ENCODE measurements at places on chromosomes 2 and 18.

GRCh38 chr2:8636721-8637636 is 44.9 kb upstream of the ID2 start:
- no peak for DNase-seq

GRCh38 chr2:11377928-11378545 is 33.6 kb upstream of the ROCK2 start:
- DNase-seq = no peak

- DNase-seq = no peak
Observed at GRCh38 chr18:57776354-57776753, 26.8 kb downstream of the ATP8B1 start.

- DNase-seq = no peak
Observed at GRCh38 chr2:234095301-234095700, 44.8 kb downstream of the SPP2 start.

- no peak for DNase-seq
Observed at GRCh38 chr2:207546822-207547221, 17.1 kb downstream of the CREB1 start.

GRCh38 chr2:136770384-136770783 is 5.0 kb downstream of the THSD7B start:
- no peak for DNase-seq

DNA sequence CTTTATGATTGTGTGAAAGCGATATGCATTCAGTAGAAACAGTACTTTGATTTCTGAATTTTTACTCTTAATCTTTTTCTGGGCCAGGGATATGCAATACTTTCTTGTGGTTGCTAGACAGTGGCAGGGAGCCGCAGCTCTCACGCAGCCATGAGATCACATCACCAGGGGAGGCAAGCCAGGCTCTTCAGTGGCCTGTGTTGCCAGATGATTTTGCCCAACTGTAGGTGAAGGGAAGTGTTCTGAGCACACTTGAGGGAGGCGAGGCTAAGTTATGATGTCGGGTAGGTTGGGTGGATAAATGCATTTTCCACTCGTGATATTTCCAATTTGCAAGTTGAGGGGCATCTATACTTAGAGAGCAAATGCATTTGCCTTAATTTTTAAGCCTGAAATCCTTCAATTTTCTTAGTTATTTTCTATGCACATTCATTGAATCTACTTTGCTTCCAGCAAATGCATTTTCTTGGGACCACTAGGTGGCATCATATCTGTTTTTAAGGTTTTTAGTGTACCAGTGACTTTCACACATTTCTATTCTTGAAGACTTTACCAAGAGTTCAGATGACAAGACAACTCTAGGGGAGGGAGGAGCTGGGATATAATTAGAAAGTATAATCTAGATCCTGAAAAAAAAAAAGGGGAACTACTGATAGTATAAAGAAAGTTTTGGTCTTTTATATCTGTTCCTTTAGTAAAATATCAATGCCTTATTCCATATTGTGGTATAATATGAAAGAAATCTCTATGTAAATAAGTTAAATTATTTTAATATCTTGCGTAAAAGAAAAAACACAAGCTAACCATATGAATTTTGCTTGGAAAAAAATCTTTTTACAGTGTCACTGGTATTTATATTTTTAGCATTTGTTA is 643.3 kb downstream of the SOCS6 start:
- DNase-seq = no peak

DNA sequence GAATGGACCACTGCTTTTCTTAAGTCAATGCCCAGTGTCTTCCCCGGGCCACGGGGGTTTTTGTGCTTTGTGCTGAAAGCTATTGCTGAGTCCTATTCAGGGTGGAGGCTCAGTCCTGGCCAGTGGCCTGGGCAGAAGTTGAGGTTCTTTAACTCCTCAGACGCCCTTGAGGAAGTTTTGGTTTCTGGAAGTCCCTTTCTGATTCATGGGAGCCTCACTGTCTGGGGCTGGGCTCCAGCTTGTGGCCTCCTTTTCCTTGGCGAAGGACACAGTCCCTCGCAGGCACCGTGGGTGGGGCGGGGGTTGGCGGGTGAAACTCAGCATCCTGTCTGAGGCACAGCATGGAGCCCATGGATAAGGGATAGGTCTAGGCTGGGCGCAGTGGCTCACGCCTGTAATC is 465.2 kb upstream of the HS6ST1 start:
- DNase-seq = no peak

- DNase-seq = no peak
Observed at GRCh38 chr2:186009341-186009740, 270.7 kb downstream of the FSIP2 start.

GRCh38 chr2:215010390-215010789 is 128.0 kb downstream of the ABCA12 start:
- DNase-seq = no peak

DNA sequence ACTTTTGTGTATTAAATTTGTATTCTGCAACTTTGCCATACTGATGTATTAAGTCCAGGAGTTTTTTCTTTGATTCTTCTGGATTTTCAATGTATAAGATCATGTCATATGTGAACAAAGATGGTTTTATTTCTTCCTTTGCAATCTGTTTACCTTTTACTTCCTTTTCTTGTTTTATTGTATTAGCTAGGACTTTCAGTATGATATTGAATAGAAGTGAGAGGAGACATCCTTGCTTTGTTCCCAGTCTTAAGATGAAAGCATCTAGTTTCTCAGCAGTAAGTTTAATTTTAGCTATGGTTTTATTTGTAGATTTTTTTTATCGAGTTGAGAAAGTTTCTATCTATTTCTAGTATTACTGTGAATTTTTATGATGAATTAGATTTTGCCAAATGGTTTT is 25.5 kb downstream of the VRK2 start:
- DNase-seq = no peak

DNA sequence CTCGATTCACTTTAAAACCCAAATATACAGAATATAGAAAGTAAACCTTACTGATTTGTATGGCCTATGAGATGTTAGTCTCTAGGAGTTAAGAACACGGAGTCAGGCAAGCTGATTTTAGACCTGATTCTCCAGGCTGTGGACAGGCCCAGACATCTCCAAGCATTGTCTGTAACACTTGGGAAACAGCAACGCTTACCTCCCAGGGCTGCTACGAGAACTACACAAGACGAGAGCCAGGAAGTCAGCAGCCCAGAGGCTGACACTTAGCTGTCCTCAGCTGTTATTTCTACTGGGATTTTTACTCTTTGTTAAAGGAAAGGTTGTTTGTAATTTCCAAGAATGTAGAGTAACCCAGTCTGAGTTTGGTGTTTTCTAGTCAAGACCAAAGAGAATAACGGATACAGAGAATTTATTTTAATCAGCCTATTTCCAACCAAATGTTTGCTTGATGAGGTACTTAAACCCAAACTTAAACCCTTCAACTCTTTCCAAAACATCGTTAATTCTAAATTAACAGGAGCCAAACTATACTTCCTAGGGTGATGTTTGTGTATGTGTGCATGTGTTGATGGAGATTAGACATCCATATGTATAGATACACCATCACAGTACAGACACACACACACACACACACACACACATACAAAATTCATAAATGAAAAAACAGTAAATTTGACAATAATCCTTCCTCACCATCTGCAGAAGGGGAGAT is 123.4 kb downstream of the LAMA1 start:
- DNase-seq = no peak

GRCh38 chr2:72689579-72690195 is 136.1 kb downstream of the EXOC6B start:
- DNase-seq = no peak

DNA sequence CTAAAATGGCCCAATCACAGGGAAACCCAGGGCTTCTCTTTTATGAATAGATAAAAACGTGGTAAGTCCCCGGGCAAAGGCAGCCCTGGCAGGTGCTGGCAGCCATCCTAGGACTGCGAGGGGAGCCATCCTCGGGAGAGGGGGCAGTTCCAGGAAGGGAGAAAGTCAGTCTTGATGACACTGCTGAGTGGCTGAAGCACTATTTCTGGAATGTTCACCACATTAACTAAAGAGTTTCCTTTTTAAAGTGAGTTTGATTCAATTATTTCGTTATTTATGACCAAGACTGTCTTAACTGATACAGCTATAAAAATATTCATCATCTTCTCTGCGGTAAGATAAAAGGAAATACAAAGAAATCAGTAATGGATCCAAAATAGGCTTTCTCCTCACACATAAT is 20.4 kb downstream of the TTR start:
- no peak for DNase-seq

DNA sequence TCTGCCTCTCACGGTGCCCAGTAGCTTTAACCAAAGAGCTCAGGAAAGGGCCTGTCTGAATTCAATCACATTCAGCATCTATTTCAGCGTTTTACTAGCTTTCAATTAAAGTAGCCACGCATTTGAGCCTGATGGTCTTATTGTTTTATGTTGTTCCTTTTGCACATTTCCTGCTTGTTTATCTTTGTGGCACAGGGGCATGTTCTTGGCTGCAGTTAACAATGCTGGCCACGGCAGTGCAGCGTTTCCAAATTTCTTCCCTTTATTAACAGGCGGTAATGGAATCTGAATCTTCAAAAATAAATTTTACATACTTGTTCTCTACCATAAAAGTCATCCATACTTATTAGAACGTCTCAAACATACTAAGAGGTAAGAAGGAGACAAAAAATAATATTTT is 46.2 kb downstream of the HPCAL1 start:
- DNase-seq = no peak

DNA sequence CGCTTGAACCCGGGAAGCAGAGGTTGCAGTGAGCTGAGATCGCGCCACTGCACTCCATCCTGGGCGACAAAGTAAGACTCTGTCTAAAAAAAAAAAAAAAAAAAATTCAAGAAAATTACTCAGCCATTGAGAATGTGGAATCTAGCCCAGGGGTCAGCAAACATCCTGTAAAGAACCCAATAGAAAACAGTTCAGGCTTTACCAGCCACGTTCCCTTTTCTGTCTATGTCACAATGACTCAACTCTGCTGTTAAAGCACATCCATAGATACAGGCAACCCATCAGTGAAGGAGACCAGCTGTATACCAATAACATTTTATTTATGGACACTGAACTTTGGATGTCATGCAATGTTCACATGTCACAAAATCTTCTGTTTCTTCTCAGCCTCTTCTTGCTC is 435.6 kb upstream of the GYPC start:
- DNase-seq = no peak

DNA sequence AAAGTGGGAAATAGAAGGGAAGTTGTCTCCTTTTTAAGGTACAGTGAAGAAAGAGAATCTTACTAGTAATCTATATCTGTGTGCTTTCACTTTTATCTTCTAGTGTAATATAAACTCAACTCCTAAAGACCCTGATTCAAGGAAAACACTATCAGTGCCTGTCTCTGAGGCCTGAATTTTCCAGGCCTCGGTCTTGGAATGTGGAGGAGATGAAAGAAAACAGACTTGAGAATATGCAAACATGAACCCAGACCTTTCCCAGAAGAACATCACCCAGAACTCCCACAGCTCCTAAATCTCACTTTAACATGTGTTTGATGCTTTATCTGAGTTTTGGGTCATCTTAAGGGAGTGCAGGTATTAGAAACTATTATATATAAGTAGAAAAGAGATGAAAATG is 51.8 kb downstream of the EPB41L5 start:
- DNase-seq = no peak

GRCh38 chr2:217990791-217991465 is 11.9 kb downstream of the TNS1 start:
- no peak for DNase-seq

DNA sequence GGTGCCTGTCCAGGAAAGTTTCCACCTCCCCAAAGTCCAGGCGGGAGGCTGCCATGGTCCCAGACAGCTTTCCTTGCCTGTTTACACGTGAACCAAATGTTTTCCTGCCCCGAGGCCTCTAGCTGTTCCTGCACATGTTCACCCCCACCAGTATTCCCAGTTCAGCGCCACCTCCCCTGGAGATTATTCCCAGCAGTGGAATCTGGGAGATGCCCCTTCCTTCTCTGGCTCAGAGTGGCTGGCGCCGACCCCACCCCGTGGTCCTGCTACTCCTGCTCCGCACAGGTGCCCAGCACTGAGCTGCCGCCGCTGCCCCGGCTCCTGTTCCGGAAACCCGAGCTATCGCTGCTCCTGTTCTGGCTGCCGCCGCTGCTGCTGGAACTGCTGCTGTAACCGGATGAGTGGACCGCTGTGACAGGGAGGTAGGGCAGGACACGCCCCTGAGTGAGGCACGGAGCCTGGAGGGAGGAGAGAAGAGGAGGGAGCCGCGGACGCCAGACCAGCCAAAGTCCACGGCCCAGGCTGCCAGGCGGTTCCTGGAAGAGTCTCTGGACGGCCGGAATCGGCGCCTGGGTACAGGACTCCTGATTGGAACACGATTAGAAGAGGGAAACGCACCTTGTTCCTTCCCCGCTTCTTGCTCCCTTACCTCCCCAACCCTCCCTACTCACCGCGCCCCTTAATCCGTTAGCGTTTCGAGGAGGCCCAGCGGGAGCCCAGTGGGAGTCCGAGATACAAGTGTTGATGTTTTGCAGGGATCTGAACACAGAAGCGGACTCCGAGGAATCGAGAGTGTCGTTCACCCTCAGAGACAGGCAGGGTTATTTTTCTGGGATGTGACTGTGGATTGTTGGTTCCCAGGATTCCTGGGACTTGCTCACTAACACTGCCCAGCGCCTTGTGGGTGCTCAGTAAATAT is at the start of gene PDE11A:
TSS of gene PDE11A (minus strand) at position 395 of the 919 bp plus-strand sequence. CDS start at position 55, 340 bp downstream.
- DNase-seq = peak; percentile 54

DNA sequence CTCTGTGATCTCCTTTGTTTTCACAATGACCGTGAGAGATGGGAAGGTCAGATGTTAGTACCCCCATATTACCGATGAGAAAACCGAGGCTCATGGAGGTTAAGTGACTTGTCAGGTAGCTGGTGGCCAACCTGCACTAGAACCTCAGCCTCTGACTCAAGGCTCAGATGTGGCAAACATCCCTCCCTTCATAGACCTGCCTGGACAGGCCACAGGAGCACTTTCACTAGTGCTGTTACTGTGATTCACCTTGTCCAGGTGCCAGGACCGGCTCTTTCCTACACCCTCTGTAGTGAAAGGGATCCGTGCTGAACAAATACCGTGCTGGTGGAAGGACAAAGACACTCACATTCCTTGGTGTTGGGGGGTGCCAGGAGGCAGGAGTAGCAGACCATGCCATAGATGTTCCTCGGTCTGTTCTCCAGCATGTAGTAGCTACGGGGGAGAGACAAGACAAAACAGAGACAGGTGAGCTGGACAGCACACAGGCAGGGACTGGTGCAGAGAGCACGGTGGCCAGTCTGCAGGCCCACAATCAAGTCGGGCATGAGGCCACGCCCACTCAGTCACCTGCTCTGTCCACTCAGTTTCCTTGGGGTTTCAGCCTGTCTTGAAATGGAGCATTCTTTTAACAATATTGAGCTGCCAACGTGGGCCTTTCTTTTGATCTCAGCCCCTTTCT is 65.9 kb downstream of the EDAR start:
- no peak for DNase-seq

- no peak for DNase-seq
Observed at GRCh38 chr2:240909216-240909974, 3.3 kb downstream of the CROCC2 start.

DNA sequence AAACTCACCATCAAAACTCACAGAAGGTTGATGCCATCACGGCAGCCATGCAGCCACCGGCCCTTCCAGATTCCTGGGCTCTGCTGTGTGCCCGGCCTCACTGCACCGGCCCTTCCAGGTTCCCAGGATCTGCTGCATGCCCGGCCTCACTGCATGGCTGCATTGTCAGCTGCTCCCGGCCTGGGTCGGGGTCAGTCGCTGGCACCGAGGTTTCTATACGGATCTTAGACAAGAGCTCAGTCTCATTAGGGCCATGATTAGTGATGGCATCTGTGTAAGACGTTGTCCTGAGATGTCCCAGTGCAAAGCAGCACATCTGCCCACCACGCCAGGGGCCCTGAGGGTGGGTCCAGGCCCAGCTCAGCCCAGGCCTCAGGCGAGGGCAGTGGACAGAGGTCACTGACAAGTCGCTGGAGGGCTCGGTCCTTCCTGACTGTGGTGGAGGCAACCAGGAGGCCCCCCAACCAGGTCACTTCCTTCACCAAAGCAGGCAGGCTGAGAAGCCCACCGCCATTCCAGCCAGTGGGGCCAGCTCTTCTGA is 29.4 kb downstream of the TMEM18 start:
- DNase-seq = no peak
